CD4-positive, alpha-beta T cell treated with Interleukin-17A for 4 hours (primary cell): ENCODE measurements at places on chromosomes 7 and 10.

DNA sequence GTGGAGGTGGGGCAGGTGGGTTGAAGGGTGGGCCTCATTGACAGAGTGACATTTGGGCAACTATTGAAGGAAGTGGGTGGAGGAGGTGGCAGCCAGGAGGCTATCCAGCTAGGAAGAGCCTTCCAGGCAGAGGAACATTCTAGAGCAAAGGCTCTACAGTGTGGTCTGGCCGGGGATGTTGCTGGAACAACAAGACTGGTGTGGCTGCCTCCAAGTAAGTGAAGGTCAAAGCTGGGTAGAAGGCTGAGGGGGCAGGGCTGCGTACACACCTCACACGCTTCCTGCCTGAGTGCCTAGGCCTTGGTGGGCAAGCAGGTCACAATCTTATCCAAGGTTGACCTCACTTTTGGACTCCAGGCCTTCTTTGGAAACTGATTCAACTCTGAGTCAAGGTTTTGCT, 6.6 kb downstream of the CPA1 start:
- DNase-seq = no peak

DNA sequence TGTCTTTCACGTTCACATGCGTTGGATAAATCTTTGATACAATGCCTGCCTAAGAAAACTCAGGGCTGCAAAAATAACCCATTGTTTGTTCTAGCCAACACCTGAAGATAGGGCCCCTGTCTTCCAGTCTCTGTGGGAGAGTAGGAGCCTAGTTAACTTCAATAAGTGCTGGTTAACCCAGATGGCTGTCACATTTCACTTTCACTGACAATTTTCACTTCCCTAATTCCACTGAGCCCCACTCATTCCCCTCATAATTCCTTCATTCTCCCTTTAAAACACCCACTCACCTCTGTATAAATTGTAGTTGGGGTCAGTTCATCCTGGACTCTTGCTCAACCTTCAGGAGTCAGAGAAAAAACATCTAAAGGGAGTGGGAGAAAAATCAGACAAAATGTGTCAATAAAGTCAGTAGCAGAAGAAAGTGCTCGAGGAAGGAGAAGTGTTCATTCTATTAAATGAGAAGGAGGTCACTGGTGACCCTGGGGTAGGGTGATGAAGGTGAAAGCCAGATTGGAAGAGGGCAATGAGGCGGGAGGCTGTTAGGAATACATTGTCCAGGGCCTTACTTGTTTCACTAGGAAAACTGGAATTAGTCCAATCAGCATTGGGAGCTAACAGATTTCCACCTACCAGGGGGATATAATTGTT, 51.2 kb upstream of the ABI1 start:
- DNase-seq = no peak

DNA sequence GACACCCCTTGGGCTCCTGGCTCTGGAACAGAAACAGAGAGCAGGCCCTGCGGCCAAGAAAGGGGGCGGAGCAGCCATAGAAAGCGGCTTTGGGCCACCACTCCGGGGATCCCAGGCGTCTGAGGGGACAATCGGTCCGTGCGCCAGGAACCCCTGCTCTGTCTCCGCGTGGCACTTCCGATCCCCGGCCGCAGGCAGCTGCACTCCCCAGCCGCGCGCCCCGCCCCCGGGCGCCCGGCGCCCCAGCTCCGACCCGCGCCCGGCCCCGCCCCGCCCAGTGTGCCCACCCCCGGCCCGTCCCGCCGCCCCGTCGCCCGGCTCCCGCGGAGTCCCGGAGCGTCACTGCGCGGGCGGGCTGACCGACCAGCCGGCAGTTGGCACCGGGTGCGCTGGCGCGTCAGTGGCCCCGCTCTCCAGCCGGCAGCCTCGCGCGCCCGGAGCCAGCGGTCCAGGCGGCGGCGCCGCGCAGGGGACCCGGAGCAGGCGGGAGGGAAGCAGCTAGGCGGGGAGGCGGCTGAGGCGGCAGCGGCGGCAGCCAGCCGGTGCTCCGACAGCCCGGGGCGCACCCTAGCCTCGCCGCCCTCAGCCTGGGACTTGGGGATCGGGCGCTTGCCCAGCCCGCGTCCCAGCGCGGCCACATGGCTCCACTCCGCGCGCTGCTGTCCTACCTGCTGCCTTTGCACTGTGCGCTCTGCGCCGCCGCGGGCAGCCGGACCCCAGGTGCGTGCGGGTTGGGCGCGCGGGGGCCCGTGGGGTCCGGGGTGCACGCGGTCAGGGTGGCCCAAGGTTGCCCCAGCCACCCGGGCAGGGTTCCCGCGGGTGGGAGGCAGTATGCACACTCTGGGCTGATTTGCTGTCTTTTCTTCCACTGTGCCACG, at the start of gene ADAMTS14:
TSS of gene ADAMTS14 (plus strand) at position 342 of the 878 bp plus-strand sequence. CDS start at position 639, 297 bp downstream.
- no peak for DNase-seq

DNA sequence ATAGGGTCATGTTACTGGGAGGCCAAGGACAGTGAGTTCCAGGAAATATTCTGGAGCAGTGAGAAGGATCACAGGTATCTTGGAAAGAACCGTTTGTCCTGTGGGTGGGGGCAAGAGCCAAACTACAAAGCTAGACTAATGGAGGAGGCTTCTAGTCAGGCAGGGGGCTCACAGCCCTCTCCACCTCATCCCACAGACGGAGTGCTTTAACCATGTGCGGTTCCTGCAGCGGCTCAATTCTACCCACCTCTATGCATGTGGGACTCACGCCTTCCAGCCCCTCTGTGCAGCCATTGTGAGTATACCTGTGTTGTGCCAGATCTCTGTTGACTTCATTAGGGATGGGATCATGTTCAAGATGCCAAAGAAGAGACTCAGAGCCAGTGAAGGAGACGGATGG, 8.1 kb downstream of the SEMA4G start:
- DNase-seq = no peak

DNA sequence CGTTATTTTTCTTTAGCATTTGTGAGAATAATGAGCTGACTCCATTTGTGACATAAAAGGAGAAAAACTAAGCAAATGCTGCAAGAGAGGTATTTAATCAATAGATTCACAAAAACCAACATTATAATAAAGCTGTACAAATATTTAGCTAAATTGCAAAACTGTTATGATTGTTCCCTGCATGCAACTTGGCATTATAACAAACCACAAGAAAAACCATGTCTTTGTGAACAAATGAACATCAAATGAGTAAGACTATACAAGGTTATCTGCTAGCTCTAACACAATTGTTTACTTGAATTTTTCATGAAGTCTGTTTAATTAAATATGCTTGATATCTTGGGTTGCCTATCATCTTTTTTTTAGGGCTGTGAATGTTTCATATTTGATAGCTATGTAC, 50.8 kb upstream of the PPP1R9A start:
- no peak for DNase-seq

DNA sequence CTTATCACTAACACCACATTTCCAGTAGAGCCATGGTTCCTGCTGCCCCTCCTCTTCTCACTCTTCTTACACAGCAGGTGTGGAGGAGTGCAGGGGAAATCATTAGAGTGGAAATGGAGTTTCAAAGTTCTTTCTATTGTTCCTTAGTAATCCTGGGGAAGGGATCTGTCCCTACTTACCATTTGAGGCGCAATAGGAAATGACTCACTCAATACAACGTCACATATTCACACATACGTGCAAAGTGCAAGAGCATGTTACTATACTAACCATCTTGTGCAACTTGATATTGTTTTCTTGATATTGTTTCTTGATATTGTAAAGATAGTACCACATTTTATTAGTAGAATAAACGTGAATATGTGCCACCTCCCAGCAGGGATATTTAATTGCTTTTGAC, 1010.2 kb downstream of the DNAJB9 start:
- DNase-seq = no peak

DNA sequence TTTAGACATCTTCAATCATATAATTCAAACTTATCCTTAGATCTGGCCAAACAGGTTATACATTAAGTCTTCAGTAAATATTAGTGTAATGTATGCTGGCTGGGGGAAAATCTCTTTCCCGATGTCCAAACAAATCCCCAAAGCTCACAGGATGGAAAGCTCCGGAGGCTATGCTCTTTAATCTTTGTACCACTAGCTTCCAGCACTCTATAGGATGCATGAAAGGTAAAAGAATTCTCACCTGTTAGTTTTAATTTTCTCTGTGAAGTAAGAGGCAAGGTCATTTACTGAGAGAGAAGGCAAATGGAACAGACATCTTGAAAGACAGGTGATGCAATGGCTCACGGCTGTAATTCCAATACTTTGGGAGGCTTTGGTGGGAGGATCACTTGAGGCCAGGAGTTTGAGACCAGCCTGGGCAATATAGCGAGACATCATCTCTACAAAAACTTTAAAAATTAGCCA, 99.8 kb upstream of the KIF5B start:
- DNase-seq = no peak
